ENCODE measurements at places on chromosomes 1 and 21.

GRCh38 chr1:94528299-94528698 is 13.3 kb downstream of the F3 start:
- DNase-seq: no peak

- peak; percentile 41 for DNase-seq
These were observed 18.7 kb downstream of the TMEM53 start for GRCh38 chr1:44655609-44656008.

DNA sequence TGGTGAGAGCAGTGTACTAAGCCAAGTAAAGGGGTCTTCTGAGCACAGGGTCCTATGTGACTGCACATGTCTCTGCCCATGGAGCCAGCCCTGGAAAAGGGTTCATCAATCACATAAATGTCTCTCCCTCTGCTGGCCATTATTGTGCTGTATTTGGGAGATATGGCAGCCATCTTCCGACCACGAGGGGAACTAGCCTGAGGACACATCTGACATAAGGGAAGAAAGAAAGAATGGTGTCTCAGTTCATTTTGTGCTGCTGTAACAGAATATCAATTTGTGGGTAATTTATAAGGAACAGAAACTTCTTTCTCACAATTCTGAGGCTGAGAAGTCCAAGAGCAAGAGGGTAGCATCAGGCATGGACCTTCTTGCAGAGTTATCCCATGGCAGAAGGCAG is 55.1 kb upstream of the GJA5 start:
- no peak for DNase-seq

DNA sequence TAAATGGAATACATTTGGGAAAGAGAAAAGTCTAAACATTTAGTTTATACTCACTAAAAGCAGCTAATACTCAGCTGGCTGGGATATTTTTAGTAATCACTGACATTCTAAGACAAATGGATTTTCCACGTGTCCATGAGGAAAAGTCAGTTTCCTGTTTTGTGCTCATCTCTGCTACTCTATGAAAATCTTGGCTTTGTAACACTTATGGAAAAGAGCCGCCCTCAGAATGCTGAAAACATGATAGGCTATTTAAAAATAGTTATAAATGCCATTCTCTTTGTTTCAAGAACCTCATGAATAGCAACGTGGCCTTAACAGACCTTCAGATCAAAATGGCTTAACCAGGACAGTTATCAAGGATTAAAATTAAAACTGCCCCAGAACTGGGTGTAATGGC is 29.9 kb downstream of the MRAP start:
- no peak for DNase-seq

- DNase-seq: peak; percentile 77
These were observed 2.8 kb downstream of the MYCL start for GRCh38 chr1:39898648-39899603.

DNA sequence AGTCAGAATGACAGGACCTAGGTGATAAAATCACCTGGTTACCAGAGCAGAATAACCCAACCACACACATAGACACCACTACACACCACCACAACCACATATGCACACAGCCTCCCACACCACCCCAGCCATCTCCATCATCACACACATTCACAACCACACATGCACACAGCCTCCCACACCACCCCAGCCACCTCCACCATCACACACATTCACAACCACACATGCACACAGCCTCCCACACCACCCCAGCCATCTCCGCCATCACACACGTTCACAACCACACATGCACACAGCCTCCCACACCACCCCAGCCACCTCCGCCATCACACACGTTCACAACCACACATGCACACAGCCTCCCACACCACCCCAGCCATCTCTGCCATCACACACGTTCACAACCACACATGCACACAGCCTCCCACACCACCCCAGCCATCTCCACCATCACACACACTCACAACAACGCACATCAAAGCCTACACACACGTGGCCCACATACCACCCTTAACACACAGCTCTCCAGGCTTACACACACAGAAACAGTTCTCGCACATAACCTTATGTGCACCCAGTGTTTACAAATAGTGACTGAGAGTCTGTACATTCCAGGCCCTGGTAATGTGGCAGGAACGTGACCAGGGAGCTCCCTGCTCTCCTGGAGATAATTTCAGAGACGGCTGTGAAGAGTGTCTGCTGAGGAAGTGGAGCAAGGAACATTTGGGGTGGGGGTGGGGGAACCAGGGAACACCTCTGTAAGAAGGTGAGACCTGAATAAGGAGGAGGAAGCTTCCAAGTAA is 3.3 kb upstream of the GJB3 start:
- DNase-seq: no peak

- peak; percentile 50 for DNase-seq
These were observed 150.6 kb upstream of the ZC3H12A start for GRCh38 chr1:37323486-37324377.

- DNase-seq: peak; percentile 12
These were observed 4.7 kb downstream of the SH2D5 start for GRCh38 chr1:20727746-20728316.

- DNase-seq: no peak
These were observed 47.0 kb downstream of the CNST start for GRCh38 chr1:246613096-246613758.

DNA sequence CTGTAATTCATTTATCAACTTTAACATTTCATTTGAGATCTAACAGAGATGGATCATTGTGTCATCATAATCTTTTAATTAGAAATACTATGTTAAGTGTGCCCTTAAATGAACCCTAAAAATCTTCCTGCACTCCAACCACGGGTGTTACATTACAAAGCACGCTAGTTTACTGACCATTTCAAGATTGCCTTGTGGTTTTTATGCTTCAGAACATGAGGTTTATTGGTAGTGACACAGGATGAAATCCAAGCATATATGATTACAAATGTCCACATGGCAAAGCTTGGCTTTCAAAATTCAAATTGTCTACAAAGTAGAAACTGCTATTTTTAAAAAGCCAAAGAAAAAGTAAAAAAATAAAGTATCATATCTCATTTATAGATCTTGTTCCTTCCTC is 190.4 kb upstream of the USP25 start:
- no peak for DNase-seq

DNA sequence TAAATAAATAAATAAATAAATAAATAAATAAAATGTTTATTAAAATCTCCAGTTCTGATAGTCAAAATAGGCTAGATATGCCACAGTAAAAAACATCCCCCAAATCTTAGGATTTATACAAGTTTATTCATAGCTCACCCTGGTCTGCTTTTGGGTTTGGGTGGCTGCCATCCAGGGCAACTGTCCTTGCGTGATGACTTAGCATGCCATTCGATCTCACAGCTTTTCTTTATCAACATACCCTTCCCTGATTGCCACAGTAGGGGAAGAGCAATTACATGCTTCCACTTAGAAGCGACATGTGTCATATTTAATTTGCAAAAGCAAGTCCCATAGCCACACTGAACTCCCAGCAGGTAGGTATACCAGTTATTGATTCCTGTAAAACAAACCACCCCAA is 52.7 kb downstream of the TEX35 start:
- no peak for DNase-seq

- DNase-seq: no peak
These were observed 36.9 kb downstream of the SIM2 start for GRCh38 chr21:36735724-36736320.

DNA sequence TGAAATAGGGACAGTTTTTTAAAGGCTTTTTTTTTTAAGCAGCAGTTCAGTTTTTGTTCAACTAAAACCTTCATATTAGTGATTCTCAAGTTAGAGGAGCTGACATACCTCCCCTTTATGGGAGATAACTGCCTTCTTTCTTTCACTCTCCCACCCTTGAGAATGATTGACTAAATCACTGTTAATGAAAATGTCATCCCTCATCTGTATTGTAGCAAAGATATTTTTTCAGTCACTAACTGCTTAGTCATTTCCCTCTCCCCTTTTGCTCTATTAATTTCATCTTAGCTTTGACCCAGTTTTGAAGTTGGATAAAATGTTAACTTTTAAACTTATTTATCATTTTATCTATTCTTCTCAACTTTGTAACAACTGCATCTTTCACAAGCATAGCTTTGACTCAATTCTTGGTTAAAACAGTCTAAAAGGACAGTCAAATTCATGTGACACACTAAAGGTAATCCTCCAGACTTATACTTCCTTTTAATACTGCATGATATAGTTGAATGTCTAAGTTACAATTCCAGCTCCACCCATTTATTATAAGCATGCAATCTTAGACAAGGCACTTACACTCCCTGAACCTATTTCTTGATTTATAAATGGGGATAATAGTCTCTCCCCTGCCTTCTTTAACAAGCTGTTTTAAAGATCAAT is 17.1 kb downstream of the CAPZA1 start:
- no peak for DNase-seq

- DNase-seq: peak; percentile 90
These were observed 21.7 kb downstream of the PDXK start for GRCh38 chr21:43740497-43741156.

DNA sequence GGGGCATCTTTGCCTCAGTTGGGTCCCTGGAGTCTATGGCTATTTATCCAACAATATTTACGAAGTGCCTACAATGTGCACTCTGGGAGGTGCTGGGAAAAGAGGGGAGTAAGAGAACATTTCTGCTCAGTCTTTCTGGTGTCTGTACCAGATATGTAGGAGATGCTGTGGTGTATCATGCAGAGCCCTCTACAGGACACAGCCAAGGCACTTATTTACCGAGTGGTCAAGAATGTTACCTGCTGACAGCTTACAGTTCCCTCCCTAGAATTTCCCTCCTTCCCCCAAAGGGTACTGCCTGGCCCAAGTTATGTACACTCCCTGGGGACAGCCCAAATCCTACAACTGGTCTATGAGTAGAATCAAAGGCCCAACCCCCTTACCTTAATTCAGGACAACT is 177.7 kb downstream of the C1orf94 start:
- DNase-seq: no peak

DNA sequence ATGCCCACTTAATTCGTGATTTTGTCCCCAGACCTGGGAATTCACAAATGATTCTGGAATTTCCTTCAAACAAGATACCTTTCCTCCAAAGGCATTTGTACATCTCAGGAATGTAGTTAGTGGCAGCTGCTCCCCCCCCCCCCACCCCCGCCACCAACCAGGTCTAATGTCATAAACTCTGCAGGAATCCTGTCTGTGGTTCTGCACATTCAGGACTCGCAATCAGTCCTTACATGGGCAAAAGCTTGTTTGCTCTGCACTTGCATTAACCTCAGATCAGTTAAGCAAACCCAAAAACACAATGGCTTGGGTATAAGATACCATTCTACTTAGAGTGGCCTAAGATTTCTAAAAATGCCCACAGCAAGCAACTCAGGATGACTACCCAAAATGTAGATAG is 143.8 kb downstream of the TGFB2 start:
- DNase-seq: no peak

- no peak for DNase-seq
These were observed 3.3 kb upstream of the DHX9 start for GRCh38 chr1:182835806-182836205.

DNA sequence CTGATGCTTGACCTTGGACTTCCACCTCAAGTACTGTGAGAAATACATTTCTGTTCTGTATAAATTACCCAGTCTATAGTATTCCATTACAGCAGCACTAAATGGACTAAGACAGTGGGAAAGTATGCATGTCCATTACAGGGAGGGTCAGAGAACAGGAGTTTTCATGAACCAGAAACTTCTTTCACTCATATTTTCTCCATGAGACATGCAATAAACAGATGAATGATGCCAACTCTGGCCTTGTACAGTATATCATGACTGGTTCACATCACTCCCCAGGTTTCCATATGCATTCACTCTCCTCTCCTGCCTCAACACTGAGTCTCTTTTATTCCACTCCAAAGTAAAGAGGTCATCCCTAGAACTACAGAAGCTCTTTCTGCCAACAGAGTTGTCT is 4.5 kb upstream of the IFI16 start:
- DNase-seq: no peak

- no peak for DNase-seq
These were observed 9.5 kb upstream of the TMEM39B start for GRCh38 chr1:32063261-32063681.

GRCh38 chr1:29981586-29982239 is 741.7 kb downstream of the MATN1 start:
- DNase-seq: no peak

DNA sequence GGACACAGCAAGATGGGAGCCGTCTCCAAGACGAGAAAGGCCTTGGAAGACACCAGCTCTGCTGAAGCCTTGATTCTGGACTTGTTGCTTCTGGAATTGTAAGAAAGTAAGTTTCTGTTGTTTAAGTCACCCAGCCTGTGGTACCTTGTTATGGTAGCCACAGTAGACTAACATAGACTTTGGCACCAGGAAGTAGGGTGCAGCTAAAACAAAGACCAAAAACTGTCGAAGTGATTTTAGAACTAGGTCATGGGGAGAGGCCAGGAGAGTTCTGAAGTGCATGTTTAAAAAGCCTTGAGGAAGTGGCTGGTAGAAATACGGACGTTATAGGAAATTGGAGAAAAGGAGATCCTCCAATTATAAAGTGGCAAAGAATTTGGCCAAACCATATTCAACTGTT is 28.5 kb downstream of the ZNF496 start:
- DNase-seq: no peak

- no peak for DNase-seq
These were observed 57.7 kb downstream of the NMNAT2 start for GRCh38 chr1:183360473-183360872.

- no peak for DNase-seq
These were observed 2.5 kb upstream of the TRIM67 start for GRCh38 chr1:231159202-231159962.

DNA sequence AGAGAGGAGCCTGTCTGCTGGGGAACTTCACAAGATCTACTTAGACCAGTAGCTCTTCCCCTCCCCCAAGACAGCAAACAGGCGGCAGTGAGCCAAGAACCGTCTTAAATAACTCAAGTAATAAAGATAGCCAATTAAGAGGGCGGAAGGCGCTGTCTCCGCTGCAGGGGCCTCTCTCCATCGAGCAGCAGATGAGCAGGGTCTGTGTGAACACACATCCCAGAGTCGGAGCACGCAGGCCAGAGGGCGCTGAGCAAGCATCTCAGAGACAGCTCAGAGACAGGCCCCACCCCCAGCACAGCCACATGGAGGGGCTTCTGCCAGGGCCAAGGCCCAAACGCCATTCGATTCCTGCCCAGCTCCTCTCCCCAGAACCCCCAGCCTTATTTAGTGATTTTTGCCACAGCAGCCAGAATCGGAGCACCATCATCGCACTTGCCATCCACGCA is 11.1 kb downstream of the IFFO2 start:
- DNase-seq: no peak

GRCh38 chr1:995665-996633 is 3.9 kb downstream of the HES4 start:
- DNase-seq: no peak

DNA sequence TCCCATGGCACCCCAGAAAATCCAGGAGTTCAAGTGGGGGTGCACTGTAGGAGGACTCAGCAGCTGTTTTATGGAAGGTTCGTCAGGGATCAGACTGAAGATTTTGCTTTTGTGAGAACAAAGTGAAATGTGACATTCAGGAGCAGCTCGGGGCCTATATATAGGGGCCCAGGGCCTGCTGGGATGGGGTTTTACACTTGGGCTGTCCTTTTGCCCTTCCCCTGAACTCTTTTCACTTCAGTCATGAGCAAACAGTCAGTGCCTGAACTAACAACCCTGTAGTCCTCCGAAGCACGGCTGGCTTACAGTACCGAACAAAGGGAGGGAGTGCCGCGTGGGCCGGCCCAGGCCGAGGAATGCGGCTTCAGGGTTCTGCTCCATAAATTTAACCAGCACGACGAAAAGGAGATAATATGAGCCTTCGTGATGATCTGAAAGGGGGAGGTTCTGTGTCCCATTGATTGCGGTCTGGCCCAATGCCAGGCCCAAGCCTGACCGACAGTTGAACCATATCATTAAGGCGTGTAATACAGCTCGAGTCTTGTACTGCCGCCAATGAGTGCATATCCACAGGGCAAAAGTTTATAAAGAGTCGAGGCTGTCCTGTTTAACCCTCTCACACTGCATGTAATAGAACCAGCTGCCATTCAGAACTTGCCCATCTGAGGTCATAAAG is 139.9 kb downstream of the DHRS3 start:
- peak; percentile 87 for DNase-seq
